ENCODE measurements at places on chromosomes 2 and 18.

DNA sequence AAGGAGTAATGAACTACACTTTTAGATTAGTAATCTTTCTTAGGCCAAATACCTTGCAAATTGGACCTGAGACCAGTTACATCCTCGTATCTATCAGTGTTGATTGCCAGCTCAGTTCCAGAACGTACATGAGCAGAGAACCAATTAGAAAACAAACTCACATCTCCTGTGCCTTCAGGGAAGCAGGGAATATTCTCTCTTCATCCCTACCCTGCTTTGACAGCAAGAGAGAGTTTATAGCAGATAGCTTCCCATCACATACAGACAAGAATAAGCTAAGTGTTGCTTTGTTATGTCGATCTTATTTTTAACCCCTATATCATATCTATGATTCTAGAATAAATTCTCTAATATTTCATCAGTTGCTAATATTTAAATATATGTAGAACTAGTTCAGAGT is 181.8 kb downstream of the DSC3 start:
- no peak for DNase-seq

DNA sequence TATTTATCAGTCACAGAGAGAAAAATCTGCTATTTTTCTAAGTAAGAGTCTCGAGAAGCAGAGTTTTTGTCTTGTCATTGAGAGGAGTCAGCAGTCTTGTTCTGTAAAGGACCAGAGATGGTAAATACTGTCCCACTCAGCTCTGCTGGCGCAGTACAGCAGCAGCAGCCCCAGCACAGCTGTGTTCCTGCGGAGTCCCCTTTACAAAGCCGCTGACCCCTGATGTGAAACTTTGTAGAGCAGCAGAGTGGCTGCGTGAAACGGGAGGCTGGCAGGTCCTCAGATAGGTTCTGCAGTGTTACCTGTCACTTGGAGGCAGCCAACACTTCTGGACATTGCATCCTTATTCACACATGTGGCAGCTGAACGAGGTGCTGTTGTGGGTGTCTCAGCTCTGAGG is 45.2 kb downstream of the TMEM185B start:
- no peak for DNase-seq

DNA sequence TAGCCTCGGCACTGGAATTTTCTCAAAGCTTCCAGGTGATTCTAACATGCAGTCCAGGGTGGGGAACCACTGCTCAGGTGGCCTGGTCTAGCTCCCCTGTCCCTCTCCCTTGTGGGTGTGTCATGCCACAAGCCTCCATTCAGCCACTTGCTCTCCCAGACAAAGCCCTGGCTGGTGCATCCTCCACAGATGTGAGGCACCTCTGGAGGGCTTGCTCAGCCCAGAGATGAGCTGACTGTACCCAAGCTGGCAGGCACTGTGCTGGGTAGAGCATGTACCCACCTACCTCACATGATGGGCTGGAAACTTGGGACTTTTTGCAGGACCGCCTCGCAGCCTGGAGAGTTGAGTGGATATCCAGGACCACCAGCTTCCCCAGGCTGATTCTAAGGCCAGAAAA is 88.1 kb downstream of the ZBTB7C start:
- no peak for DNase-seq

- no peak for DNase-seq
Observed at GRCh38 chr2:147855316-147855715, 10.5 kb downstream of the ACVR2A start.

DNA sequence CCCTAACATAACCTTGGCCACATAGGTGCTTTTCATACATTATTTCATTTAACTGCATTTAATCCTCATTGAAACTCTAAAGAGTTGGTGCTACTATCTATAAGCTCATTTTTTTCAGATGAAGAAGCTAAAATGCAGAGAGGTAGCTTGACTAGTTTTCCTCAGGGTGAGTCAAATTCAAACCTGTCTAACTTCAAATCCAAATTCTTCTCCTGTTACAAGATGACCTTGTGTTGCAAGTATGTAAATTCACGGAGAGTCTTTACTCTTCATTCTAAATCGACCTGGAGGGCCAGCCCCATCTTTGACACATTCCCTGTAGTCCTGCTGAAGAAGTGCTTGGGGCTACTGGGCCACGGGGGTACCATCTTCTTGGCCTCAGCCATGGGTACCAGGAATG is 8.2 kb upstream of the SETBP1 start:
- no peak for DNase-seq

- no peak for DNase-seq
Observed at GRCh38 chr2:213066443-213066743, 85.0 kb downstream of the IKZF2 start.

DNA sequence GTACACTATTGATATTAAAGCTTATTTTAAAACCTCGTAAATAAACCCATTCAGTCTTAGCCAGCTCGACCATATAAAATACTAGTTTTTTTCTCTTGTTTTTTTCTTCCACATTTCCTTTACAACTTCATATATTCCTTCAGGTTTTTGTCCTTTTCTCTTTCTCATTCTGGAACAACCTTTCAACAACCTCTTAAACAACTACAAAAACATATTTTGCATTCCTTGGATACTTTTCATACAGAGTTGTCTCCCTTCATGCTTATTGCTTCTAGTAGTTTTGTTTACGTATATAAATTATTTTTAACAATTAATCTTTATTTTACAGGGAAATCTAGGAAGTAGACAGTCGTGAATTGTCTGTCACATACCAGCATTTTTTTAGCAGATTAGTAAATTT is 41.2 kb downstream of the COMMD1 start:
- no peak for DNase-seq

GRCh38 chr2:16869711-16870110 is 204.1 kb upstream of the CYRIA start:
- no peak for DNase-seq

- no peak for DNase-seq
Observed at GRCh38 chr2:45973426-45973825, 322.0 kb downstream of the PRKCE start.

- no peak for DNase-seq
Observed at GRCh38 chr18:9852266-9853081, 33.3 kb upstream of the TXNDC2 start.

DNA sequence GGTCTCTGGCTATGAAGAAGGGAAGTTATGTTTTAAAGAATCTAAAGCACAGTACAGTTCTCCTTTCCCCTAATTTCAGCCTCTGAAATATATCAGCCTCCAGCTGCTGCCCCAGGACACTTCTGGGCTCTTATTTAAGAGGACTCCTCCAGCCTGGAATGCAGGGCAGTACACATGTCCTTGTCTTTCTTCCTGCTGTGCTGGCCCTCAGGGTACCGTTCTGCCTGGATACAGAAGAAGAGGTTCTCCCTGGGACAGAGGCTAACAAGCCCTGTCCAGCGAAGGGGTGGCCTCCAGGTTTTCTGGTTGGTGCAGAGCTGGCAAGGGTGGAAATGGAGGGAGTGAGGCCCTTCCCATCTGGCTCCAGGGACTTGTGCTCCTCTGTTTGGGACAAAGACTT is 22.1 kb downstream of the MLPH start:
- DNase-seq = no peak

DNA sequence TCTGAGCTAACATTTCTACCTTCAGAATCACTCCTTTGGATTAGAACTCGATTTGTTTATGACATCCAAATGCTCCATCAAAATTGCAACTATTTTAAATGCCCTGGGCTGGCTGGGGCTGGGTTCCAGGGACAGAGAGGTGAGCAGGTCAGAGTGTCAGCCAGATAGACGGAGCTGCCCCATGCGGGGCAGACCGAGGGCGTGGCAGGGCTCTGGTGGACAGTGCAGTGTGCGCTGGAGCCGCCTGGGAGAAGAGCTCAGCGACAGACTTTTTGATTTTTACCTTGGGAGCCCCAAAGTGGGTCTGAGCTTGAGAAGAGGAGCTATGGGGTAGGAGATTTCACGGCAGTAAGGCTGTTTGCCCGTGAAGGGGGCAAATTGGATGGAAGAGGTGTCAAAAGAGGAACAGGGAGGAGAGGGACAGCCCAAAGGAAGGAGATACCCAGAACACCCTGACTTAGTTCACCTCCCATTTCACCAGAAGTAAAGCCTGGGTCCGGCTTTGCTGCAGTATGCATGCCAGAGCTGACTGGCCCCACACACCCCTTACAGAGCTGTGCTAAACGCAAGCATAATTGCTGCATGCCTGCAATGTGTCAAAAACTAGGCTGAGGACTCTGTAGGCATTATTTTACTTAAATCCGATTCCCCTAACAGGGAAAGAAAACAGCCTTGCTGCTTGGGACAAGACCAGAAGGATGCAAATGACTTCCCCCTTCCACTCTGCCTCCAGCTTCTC is 33.7 kb downstream of the EN1 start:
- no peak for DNase-seq

DNA sequence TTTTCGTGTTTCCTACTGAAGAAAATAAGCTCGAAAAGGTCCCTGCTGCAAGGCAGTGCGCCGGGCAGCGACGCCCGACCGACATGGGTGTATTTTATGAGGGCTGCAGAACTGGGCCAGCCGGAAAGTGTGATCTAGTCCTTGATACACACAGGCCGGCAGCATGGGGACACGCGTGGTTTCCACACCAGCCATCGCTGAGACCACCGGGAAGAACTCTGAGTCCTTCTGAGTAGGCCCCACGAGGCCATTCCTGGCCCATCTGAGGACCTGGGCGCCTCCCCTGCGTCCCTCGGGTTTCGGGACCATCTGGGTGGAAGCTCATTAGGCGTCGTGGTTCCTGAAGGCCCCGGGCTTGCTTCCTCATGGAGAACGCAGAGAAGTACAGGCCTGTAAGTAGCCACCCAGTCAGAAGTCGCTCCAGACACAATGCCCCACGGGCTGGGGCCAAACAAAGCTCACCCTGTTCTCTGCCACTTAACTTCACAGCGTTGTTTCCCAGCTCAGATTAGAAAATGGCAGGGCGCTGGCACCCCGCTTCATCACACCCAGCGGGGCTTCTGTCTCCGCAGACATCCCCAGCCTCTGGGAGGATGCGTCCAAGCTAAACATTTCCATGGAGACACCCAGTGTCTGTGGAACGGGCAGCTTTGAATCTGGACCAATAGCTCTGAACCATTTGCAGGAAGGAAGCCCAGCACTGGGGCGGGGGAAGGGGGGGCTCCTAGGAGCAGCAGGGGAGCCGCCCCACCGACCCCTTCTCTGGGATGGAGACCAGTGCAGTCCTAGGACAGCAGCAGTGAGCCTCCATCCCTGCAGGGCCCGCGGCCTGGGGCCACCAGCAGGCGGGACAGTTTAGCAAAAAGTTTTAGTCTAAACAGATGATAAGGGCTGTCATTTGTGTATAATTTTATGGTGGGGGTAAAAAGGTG is 2.4 kb downstream of the NFATC1 start:
- DNase-seq = no peak

GRCh38 chr18:74899554-74899953 is 301.9 kb downstream of the ZNF407 start:
- DNase-seq = no peak

DNA sequence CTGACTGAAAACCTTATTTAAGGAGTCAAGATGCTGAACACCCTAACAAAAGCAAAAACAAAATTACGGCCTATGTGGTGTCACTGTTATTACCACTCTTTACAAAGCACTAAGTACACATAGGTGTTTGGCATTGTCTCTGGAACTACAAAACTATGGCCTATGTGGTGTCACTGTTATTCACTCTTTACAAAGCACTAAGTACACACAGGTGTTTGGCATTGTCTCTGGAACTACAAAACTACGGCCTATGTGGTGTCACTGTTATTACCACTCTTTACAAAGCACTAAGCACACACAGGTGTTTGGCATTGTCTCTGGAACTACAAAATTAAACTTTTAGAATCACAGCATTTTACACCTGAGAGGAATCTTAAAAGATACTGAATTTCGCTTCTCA is 47.4 kb downstream of the SLC35F5 start:
- no peak for DNase-seq

- DNase-seq = no peak
Observed at GRCh38 chr18:37902344-37902743, 336.7 kb upstream of the CELF4 start.

DNA sequence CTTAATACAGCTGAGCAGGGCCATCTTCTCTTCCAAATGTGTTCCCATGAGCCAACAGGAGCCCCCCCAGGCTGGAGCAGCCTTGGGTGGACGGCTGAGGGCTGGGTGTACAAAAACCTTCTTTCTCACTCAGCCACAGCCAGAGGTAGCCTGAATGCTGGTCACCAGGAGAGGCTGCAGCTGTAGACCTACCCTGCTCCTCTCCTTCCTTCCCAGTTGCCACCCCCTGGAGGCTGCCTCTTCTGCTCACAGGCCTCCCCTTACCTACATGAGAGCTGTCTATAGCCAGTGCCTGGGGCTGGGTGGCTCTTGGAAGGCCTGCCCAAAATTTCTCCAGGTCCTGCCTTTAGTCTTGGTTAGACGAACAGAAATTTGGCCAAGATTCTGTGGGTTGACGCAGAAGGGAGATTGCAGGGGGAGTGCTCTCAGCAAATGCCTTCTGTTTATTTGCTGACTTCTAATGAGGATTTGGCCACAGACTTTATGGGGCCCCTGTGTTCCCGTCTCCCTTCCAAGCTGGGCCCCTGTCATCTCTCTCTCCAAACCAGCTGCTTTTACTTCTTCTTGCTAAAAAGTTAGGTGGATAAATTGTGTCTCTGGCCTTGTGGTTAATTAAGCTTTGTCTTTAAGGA is 18.3 kb downstream of the CELF4 start:
- DNase-seq = no peak

GRCh38 chr2:164879901-164880535 is 38.4 kb upstream of the COBLL1 start:
- DNase-seq = no peak

DNA sequence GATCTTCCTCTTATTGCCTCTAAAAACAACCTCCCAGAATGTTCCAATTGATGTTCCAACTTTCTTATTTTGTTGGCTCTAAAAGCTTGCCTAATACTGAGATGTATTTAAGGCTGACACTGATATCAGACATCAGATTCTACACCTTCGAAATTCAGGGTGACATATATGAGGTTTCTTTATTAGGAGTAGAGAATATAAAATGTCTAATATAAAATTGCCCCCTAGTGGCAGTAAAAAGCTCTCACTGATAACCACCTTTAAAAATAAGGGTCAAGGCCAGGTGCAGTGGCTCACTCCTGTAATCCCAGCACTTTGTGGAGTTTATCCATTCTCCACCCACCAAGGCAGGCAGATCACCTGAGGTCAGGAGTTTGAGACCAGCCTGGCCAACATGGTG is 789.7 kb upstream of the SLC39A10 start:
- DNase-seq = no peak

GRCh38 chr18:62586781-62587487 is 64.1 kb downstream of the ZCCHC2 start:
- DNase-seq = no peak

- DNase-seq = no peak
Observed at GRCh38 chr2:27652790-27653189, 10.6 kb downstream of the SUPT7L start.

DNA sequence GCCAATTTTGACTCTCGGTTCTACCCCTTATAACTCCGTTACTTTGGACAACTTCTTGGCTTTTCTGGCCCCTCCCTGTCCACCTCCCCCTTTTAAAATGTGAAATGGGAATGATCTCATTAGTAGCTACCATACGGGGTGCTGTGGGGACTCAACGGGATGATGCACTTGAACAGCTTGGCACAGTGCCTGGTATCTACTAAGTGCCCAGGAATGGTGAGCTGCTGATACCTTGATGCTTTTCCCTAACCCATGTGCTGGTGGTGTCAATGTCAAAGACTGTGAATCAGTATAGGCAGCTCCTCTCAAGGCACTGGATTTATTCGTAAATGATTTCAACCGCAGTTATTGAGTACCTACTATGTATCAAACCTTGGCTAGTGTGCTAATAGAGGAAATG is 204.2 kb downstream of the LOXHD1 start:
- DNase-seq = no peak
